NCI-H69 (cell line): ENCODE measurements at places on chromosomes 13 and 19.
A peak's percentile ranks its signal among the peaks of the same experiment; 100 is the strongest.

DNA sequence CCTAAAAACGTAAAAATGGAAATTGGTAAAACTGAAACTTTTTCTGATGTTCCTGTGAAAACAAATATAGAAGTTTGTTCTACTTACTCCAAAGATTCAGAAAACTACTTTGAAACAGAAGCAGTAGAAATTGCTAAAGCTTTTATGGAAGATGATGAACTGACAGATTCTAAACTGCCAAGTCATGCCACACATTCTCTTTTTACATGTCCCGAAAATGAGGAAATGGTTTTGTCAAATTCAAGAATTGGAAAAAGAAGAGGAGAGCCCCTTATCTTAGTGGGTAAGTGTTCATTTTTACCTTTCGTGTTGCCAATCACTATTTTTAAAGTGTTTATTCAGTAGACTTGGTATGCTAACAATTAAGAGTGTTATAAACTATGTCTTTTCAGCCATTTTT, 25.6 kb downstream of the BRCA2 start:
- no peak for DNase-seq

DNA sequence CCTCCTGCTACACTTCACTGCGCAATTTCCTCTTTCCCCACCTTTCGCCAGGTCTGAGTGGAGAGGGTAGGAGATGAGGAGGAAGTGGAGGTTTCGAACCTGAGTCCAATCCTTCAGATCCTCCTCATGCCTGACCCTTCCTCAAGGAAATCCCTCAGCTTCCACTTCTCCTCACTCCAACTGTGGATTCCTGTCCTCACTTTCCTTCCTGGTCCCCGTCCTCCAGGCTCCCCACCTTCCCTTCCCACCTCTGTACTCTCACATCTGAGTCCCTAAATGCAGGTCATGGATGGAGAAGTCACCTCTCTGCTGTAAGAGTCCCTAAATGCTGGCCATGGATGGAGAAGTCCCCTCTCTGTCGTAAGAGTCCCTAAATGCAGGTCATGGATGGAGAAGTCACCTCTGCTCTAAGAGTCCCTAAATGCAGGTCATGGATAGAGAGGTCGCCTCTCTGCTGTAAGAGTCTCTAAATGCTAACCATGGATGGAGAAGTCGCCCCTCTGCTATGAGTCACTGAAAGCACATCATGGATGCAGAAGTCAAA, 3.1 kb downstream of the TMEM86B start:
- DNase-seq, result no peak

DNA sequence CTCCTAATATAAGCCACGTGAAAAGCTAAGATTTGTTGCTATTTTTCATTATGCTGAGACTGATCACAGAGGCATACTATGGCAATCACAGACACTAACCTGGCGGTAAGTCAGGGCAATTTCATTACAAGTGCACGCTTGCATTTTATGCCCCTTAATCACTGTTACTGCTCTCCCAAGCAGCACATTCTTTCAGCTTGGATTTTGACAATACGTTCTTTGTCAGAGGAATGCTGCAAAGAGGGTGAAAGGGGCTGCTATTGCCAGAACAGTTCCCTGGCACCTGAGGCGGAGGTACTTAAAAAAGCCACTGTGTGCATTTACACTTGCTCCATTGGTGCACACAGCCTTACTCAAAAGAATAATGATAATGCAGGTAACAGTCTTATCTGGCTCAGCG, 346.6 kb downstream of the RFC3 start:
- DNase-seq, result no peak

GRCh38 chr13:30991184-30991583, 58.7 kb downstream of the TEX26 start:
- DNase-seq, result no peak

DNA sequence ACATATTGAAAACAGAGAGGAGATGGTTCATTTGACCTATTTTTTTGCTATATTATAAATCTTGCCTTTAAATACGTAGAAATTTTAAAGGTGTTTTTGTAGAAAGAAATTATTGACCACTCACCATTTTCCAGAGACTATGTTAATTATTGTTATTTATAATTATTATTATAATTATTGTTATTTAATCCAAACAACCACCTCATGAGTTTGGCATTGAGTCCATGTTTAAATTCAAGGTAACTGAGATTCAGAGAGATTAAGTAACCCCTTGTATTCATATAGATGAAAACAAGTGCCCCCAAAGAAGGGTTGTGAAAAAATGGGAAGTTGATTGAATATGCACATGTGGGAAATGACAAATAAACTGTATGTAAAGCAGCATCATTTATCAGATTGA, 692.5 kb upstream of the MIR17HG start:
- DNase-seq, result no peak

- DNase-seq, result no peak
Measured at GRCh38 chr13:51624207-51624606, 39.9 kb downstream of the WDFY2 start.

GRCh38 chr13:97913206-97913605, 40.3 kb upstream of the IPO5 start:
- no peak for DNase-seq

- no peak for DNase-seq
Measured at GRCh38 chr13:45711951-45712350, 9.8 kb downstream of the CBY2 start.

- no peak for DNase-seq
Measured at GRCh38 chr13:99418103-99418842, 83.0 kb upstream of the TM9SF2 start.

DNA sequence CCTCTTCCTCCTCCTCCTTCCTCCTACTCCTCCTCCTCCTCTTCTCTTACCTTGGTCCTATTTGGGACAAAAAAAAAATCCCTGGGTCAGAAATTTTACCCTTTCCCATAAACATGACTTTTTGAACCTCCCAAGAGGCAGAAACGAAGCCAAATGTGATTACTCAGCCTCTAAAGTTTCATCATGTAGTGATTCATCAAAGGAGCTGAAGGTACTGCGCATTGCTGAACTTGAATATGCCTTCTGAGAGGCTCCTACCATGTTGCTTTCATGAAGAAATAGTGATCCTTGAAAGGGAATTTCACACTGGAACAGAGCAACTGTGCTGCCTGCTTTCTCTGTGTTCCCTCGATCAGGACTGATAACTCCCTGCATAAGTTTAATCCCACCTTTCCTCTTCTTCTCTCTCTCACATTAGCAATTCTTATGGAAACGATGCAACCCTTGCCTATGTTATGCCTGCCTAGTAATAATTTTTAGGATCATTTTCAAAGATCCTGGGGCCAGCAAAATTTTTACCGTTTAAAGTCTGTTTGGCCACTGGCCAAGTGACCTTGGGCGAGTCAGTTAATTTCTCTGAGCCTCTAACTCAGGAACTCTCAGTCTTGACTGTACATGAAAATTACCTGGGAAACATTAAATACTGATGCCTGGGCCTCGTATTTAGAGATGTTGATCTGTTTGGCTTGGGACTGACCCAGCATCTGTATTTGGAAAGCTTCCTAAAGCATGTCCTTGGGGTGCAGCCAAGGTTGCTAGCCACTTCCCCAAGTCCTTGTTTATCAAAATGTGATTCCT, 149.5 kb downstream of the DCT start:
- peak; percentile 66 for DNase-seq

DNA sequence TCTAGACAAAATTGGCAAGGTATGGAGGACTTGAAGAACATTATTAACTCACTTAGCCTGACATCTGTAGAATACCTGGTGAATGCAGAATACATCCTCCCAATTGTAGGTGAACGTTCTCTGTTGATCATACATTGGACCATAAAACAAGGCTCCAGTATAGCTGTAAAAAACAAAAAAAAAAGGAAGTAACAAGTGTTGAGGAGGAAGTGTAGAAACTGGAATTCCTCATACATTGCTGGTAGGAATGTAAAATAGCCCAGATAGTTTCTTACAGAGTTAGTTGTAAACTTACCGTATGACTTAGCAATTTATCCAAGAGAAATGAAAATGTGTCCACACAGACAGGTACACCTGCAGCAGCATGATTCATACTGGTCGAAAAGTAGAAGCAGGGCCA, 44.8 kb downstream of the TSSK6 start:
- no peak for DNase-seq

GRCh38 chr13:46629811-46630413, 76.9 kb downstream of the LRCH1 start:
- DNase-seq, result peak; percentile 23

GRCh38 chr13:93535251-93535650, 308.6 kb downstream of the GPC6 start:
- DNase-seq, result peak; percentile 35

GRCh38 chr19:16268676-16269319, 55.8 kb upstream of the KLF2 start:
- DNase-seq, result no peak

GRCh38 chr13:97761796-97762540, 191.5 kb upstream of the IPO5 start:
- no peak for DNase-seq

- DNase-seq, result no peak
Measured at GRCh38 chr13:31946091-31946770, 85.3 kb upstream of the FRY start.

DNA sequence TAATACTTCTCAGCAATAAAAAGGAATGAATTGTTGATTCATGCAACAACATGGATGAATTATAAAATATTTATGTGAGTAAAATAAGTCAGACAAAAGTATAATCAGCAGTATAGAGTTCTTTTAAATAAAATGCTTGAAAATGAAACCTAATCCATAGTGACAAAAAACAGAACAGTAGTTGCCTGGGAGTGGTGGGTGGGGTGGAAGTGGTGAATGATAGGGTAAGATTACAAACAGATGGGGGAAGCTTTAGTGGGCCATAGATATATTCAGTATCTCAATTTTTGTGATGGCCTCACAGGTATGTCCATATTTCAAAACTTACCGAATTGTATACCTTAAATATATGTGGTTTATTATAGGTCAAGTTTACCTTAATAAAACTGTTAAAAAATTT, 124.9 kb upstream of the UBL3 start:
- DNase-seq, result no peak

DNA sequence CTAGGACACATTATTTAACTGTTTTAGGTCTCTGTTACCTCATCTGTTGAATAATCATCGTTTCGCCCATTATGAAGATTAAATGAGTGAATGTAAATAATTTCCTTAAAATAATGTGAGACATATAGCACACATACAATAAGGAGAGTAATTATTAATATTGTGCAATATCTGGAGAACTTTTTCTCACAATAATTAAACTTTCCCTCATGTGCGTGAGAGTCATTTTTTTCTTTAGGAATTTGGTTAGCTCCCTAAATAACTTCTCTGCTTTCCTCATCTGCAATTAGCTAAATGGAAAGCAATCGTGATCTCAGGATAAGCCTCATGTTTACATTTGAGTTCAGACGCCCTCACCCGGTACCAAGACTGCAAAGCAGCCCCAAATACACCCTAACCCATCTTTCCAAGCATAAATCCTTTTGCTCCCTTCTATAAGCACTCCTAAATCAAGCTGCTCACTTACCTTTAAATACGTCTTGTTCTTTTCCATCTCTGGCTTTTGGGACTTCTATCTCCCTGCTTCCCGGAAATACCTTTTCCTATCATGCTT, 78.8 kb downstream of the MZT1 start:
- DNase-seq, result peak; percentile 9

DNA sequence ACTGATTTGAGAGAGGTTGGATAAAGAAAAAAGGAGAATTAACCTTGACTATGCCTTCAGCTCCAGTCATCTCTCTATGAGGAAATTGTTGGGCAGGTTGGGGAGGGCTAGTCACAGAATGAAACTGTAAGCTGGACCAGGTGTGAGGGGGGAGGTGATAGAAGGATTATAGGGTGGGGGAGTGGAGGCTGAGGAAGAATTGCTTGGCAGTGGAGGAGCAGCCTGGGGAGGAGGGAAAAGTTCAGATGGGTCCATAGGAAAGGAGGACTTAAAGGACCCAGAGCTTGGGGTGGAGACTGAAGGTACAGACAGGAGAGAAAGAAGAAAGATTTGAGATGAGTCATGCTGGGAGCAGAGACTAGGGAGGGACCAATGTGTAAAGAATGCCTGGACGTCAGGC, 8.2 kb upstream of the ZNF431 start:
- DNase-seq, result no peak

GRCh38 chr19:53531457-53531856, 6.5 kb upstream of the ZNF331 start:
- no peak for DNase-seq

GRCh38 chr13:61144301-61144700, 271.3 kb downstream of the PCDH20 start:
- DNase-seq, result no peak

GRCh38 chr13:41905600-41906254, 55.2 kb downstream of the VWA8 start:
- DNase-seq, result peak; percentile 60

DNA sequence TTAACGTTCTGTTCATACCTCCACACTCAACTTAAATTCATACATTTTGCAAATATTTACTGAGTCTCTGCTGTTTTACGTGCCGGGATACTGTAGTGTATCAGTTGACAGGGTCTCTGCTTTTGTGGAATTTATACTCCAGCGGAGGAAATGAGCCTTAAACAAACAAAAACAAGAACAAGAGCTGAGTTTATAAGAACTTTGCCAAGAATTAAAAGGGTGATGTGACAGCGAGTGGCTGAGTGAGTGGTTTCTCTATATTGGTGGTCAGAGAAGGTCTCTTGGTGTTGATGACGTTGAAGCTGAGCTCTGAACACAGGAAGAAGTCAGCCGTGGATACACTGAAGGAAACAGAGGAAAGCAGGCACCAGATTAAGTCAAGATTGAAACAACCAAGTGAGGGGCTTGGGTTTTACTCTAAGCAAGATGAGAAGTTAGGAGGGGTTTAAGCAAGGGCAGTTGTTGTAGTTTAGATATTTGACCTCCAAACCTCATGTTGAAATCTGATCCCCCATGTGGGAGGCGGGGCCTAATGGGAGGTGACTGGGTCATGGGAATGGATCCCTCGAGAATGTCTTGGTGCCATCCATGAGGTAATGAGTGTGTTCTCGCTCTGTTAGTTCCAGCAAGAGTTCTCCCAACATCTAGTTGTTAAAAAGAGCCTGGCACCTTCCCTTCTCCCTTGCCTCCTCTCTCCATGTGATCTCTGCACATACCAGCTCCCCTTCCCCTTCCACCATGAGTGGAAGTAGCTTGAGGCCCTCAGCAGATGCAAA, 248.3 kb downstream of the DCLK1 start:
- no peak for DNase-seq

- DNase-seq, result no peak
Measured at GRCh38 chr13:110592665-110593064, 22.7 kb upstream of the NAXD start.

GRCh38 chr19:6021878-6022569, 44.1 kb upstream of the RANBP3 start:
- peak; percentile 94 for DNase-seq

- peak; percentile 75 for DNase-seq
Measured at GRCh38 chr13:32036757-32037156, 5.2 kb downstream of the FRY start.

DNA sequence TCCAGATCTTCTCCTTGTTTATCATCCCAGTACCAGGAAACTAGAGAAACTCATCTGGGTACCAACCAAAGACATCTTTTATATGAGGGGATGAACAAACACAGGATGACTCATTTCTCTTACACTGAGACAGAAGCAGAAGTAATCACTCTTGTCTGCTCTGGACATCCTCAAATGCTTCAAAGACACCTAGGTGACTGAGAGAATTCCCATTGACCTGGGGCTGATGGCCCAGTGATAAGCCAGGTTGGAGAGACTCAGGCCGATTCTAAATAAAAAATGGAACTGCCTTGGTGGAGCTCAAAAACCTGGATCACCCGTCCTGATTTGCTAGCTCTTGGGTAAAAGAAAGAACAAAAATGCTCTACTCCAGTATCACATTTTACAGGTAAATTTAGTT, 182.2 kb downstream of the ZNF486 start:
- DNase-seq, result peak; percentile 29

GRCh38 chr13:110525328-110526319, 35.9 kb downstream of the RAB20 start:
- DNase-seq, result peak; percentile 76

- DNase-seq, result no peak
Measured at GRCh38 chr13:112637017-112637801, 49.3 kb upstream of the TUBGCP3 start.
